ENCODE measurements at places on chromosomes 7 and 10.

DNA sequence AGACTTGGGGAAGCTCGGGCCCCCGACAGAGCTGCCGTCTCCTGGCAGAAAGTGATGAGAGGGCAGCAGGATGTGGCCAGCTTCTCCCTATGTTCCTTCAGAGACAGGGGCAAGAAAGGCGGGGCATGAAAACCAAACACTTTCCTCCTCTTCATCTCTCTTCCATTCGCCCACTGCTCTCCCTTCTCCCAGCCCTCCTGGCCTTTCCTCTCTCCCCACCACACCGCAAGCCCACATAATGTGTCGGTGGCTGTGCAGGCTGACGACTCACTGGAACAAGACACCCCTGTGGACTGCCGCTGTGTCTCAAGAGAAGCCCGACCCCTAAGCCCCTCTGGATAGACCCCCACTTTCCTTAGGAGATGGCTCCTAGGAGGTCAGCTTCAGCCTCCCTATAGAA is 59.3 kb upstream of the LRRC4 start:
- no peak for DNase-seq

GRCh38 chr7:69820479-69821192 is 222.4 kb downstream of the AUTS2 start:
- DNase-seq: no peak

GRCh38 chr7:46580766-46581165 is 659.7 kb upstream of the IGFBP3 start:
- no peak for DNase-seq

GRCh38 chr10:80196270-80196949 is 8.9 kb downstream of the ANXA11 start:
- DNase-seq: no peak

- DNase-seq: no peak
Measured at GRCh38 chr7:158658475-158658874, 46.1 kb downstream of the NCAPG2 start.

DNA sequence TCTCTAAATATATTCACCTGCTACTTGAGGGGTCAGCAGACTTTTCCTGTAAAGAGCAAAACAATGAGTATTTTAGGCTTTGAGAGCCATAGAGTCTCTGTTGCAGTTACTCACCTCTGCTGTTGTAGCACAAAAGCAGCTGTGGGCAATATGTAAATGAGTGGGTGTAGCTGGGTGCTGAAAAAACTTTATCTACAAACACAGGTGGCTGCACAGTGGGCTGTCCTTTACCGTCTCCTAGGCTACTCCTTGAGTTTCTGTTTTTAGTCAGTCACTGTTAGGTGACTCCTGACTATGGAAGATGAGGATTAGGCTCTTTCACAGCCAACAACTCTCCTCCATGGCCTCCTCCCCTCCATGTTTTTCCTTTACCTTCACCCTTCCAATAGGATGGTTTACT is 286.1 kb upstream of the C7orf33 start:
- peak; percentile 63 for DNase-seq

DNA sequence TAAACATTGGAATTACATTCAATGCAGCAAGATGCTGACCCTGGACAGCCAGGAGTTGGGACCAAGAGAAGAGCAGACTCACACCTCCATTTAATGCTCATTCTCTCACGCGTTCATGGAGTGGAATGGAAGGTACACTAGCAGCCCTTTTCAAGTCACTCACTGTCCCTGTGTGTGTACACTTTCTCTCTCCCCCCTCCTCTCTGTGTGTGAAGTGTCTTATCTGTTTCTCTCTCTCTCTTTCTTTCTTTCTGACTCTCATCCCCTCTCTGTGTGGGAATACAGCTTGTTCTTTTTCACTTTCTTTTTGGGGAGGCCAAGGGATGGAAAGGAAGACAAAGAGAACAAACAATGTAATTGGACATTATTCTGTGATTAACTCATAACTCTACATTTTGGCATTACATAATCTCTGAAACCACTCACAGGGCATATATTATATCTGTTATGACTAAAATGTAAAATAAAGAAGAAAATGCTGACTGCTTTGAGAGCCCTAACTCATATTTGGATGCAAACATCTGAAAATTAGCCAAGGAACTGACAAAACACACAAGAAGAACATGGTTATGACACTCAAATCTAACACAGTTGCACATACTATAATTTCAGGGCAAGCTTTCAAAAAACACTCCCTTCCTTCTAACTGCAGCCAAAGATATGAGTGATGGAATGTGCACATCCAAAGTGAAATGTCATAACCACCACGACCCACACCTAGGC is 188.8 kb downstream of the PARD3 start:
- DNase-seq: no peak

GRCh38 chr7:464454-465401 is 54.9 kb downstream of the PDGFA start:
- no peak for DNase-seq

- DNase-seq: no peak
Measured at GRCh38 chr10:5292196-5292735, 72.5 kb upstream of the UCN3 start.

DNA sequence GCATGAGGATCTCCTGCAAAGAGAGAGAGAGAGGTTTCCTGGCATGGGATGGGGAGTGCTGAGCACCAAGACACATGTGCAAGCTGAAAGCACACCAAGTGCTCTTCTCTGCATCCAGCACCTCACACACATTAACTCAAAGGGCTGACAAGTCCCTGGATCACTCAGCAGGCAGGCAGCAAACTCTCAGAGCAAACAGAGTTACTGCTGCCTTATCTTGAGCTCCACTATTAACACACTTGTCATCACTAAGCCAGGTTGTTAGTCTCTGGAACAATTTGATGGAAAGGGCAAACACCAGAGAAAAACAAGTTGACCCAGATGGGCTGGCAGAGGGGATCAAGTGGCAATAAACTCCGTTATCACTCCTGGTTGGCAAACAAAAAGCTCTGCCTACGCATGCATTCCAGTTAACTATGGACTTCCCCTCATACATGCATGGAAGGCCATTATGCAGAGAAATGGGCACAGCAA is 349.9 kb downstream of the KCNMA1 start:
- DNase-seq: no peak

- DNase-seq: no peak
Measured at GRCh38 chr10:112970021-112970420, 20.0 kb downstream of the TCF7L2 start.

- DNase-seq: no peak
Measured at GRCh38 chr10:23075672-23076071, 19.7 kb upstream of the MSRB2 start.

- DNase-seq: no peak
Measured at GRCh38 chr7:133668296-133669060, 415.6 kb downstream of the EXOC4 start.

DNA sequence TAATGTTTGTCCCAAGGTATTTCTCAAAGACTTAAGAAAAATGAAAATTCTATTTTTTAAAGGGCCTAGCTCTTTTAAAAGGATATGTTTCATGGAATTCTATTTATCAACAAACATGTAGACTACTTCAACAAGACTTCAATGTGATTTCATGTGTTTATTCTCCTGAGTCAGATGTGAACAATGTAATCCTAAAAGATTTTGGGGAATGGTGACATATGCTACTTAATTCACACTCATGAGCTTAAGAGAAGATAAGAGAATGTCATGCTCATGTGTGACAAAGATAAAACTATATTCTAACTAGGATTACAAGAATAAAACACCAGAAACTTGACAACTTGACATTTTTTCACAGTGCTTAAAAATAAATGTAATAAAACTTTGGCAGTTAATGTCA is 127.5 kb downstream of the TES start:
- DNase-seq: no peak

DNA sequence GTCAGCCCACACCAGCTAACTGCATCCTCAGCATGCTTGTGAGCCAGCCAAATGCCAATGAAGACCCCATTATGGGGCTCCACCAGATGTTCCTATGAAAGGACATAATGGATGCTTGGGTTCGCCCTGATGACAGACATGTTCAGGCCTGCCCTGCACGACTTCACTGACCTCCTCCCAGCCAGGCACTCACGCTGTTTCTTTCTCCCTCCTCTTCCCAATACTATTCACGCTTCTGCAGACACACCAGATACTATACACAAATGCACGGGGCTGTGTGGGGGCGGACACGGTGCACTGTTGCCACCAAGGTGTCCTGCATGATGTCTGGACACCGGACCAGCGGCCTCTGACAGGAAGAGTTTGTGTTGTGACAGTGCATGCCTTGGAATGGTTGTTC is 284.2 kb downstream of the PRPF18 start:
- DNase-seq: no peak

DNA sequence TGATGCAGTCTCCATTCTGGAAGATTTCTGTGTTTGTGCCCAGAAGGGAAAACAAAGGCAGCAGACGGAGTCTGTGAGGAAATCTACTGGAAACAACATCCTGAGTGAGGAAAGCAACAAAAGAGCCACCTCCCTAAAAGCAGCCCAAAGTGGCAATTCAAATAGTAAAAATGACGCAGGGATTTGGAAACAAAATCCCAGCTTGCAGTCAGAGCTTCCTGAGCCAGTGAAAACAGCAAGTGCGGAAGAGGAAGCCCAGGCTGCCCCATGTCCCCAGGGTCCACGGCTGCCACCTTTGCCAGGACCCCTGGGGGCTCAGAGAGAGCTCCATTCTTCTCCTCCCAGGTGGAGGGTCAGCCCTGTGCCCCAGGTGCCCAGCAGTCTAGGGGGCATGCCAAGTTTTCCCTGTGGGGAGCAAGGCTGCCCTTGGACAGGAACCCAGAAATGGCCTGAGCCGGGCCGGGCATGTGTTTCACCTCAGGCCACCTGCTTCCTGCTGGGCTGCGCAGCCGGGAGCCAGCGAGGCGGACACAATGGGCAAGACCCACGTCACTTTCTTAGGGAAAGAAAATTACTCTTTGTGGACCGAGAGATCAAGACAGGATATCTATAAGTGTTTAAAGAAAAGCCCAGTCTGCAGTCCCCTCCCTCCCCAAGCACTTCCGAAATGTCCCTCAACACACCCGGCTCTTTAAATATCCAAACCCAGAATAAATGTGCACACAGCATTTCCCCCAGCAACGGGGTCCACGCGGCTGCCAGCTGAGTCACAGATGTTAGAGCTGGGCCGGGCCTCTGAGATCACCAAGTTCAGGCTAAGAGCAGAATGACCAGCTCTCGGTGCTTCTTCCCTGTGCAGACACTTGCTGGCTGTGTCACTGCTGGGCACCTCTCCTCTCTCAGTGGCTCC is 231.1 kb downstream of the ARHGAP12 start:
- DNase-seq: no peak

DNA sequence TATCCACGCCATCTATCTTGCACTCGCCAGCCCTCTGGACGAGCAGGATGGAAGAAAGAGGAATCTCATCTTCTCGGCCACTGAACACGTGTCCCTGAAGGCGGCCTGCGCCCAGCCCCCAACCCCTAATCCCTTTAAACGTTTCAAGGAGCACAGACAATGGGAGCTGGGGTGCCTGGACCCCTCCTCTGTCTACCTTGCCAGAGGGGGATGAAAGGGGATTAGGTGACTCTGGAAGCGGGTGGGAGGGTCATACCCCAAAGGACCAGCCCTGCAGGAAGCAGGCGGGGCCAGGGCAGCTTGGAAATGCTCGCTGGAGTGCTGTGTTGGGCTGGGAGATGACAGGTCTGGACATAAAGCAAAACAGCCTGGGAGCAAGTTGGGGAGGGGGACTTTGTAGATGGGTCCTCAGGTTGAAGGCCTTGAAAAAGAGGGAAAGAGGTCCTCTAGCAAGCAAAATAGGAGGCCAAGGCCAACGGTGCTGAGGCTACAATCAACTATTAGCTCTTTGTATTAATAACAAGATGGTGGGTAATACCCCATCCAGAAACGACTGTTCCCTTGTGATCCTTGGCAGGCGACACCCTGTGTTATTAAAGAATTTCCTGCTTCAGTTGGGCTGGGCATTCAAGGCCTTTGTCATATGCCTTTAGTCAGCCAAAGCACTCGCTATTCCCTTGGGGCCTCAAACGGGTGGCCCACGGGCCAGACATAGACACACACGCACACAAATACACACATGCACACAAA is 126.5 kb upstream of the UNC5B start:
- DNase-seq: no peak

GRCh38 chr7:102030696-102031095 is 213.3 kb downstream of the CUX1 start:
- DNase-seq: no peak

GRCh38 chr7:154332811-154333580 is 280.8 kb downstream of the DPP6 start:
- DNase-seq: no peak

GRCh38 chr7:92841192-92841591 is 4.8 kb upstream of the CDK6 start:
- no peak for DNase-seq

GRCh38 chr7:90842430-90842788 is 246.3 kb downstream of the CDK14 start:
- no peak for DNase-seq

DNA sequence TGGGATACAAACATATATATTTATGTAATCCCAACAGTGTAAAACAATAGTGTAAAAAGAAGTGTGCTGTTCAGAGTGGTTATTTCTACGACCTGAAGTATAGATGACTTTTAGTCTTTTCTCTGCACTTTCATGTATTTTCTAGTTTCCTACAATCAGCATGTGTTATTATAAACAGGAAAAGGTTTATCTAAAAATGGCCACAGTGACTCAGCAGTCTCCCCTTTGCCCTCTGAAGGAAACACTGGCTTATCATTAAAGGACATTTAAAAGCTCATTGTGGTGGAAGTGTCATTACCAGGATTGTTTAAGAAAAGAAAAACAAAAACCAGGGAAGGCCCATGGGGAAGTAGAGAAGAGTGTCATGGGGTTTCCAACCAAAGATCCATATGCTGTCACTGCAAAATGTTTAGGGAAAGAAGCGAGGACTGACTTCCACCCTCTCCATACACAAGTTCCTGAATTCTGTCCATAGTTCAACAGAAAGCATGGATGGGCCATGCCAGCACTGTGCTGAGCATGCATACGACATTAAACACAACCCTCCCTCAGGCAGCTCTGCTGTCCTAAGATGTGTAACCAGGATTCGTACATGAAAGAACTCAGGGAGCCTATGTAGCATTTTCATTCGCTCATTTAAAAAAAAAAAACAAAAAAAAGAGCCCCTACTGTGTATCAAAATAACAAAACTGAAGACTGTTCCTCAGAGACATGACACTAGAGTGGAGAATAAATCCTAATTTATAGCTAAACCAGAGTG is 10.2 kb downstream of the CYREN start:
- DNase-seq: peak; percentile 55

- DNase-seq: no peak
Measured at GRCh38 chr10:78207776-78208175, 174.1 kb downstream of the RPS24 start.

DNA sequence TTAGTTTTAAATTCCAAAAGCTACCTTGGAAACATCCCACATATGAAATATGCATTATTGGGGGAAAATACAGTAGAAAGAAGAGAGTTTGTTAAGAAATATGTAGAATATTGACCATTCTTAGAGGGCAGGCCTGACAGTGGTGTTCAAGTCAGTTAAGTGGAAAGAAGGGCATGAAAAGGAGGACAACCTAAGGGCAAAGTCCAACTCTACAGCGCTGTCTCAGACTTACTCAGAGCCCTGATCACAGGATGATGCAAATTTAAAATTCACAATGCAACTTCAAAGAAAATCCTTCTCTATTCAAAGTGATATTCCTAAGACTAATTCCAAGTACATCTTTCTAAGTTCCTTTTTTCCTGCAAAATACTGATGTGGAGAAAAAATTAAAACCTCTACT is 139.1 kb upstream of the LRRTM3 start:
- no peak for DNase-seq

GRCh38 chr10:125134916-125135770 is 25.2 kb downstream of the CTBP2 start:
- no peak for DNase-seq

GRCh38 chr7:151744656-151745638 is 132.0 kb downstream of the PRKAG2 start:
- DNase-seq: no peak

- no peak for DNase-seq
Measured at GRCh38 chr7:29158795-29159423, 12.6 kb upstream of the CPVL start.
